Muscle of back (tissue), 13 donors: ENCODE measurements at places on chromosomes 2 and 18. TPM values are rescaled to one million over a fixed set of nuclear protein-coding genes. Genes with fewer than 3 reads are reported as not detected.
A peak's percentile ranks its signal among the peaks of the same experiment; 100 is the strongest.

GPR45 gene
- polyA plus RNA-seq = 0.09 TPM

ZC3H6 gene
- 3.6 TPM for polyA plus RNA-seq

DUSP28 gene
- 10.7 TPM for polyA plus RNA-seq

FAM237A gene
- polyA plus RNA-seq = not detected

ASB1 gene
- polyA plus RNA-seq = 49.1 TPM

MCFD2 gene
- polyA plus RNA-seq = 54.0 TPM

ARMC9 gene
- 6.4 TPM for polyA plus RNA-seq

SMYD1 gene
- polyA plus RNA-seq = 158 TPM

ALPG gene
- polyA plus RNA-seq = not detected

BOK gene
- polyA plus RNA-seq = 47.4 TPM

ALLC gene
- polyA plus RNA-seq = not detected

NEU4 gene
- polyA plus RNA-seq = 3.0 TPM

IL36RN gene
- polyA plus RNA-seq = not detected

- no peak for DNase-seq
These were observed 59.5 kb upstream of the PPM1B start for GRCh38 chr2:44109166-44109565.

DNA sequence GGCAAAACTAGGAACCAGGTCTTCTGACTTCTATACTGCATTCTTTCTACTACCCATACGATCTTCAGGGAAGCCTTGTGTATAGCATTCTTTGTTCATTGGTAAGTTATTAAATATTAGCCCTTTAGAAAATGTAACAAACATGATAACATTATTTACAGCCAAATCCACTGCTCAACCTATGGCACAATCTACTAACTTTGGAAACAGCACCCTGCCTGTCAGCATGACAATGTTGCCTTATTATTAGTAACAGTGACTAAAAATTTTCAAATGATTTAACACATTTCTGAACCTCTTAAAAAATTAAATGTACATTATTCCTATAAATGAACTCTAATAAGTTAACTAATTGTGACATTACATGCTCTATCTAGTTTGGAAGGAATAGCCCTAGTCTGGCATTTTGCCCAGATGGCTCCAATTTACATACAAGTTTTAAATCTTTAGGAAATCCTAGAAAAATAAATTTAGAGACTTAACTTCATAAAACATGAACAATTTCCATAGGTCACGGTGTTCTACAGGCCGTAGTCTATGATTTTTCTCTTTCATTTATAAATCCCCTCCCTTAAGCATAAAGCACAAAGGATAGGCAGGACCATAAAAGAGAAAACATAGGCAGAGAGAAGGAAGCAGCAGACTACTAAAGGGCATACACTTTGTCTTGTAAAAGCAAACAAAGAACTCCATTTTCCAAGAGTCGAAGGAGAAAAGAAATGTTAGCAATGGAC lies 33.7 kb downstream of the YES1 start:
- DNase-seq = peak; percentile 40

GRCh38 chr2:193187816-193188215 lies 993.1 kb upstream of the TMEFF2 start:
- DNase-seq = no peak

- DNase-seq = no peak
These were observed 20.6 kb upstream of the GCC2 start for GRCh38 chr2:108428286-108429009.

- DNase-seq = no peak
These were observed 230.2 kb downstream of the GBX2 start for GRCh38 chr2:235937936-235938335.

DNA sequence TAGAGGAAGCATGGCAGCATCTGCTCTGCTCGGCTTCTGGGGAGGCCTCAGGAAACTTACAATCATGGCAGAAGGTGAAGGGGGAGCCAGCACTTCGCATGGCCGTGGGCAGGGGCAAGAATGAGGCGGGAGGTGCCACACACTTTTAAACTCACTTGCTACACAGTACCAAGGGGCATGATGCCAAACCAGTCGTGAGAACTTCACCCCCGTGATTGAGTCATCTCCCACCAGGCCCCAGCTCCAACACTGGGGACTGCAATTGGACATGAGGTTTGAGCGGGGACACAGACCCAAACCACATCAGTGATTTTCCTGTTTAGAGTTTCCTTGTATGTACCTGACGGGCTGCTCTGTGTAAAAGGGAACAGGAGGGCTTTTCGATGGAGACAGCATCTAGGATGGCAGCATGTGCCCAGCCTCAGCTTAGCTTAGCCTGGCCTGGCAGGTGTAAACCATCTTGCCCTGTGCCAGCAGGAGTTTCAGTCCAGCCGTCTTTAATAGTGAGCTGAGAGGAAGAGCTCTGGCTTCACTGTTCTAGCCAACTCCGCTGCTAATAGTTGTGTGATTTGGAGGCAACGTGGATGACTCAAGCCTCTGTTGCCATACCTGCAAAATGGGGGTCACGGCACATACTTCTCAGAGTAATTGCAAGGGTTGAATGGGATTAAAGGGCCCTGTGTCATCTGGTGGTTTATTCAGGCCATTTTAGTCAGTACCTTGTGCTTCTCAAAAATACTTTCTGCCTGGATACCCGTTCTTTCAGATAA lies 101.8 kb downstream of the ASAP2 start:
- no peak for DNase-seq

DNA sequence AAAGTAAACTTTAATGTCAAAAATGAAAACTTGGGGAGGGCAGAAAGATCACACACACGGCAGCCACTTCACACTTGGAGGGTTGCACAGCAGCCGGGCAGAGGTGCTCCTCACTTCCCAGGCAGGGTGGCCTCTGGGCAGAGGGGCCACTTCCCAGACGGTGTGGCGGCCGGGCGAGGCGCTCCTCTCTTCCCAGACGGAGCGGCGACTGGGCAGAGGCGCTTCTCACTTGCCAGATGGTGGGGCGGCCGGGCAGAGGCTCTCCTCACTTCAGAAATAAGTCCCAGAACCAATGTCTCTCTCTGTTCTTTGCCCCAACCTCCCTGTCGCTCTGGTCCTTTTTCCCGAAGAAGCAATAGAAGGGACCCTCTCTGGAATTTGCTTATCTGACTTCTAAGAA lies 65.7 kb upstream of the LRPPRC start:
- DNase-seq = no peak

DNA sequence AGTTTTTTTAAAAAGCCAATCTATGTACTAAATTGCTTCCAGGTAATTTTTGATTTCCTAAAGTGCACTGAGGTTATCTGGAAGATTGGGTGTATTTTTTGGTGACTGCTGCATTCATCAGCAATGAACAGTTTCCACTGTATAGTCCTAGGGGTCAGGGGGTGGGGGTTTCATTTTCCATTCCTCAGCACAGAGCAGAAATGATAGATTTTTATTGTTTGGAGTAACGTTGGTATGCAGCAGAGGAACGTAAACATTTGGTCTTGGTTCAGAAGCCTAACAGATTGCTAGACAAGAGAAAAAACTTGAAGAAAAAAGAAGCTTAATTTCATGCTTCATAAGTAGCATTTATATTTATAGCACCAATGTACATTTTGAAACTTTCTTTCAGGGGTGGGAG lies 54.9 kb downstream of the ZCCHC2 start:
- no peak for DNase-seq

GRCh38 chr18:66749481-66750035 lies 145.7 kb upstream of the CDH19 start:
- DNase-seq = no peak

- no peak for DNase-seq
These were observed 183.2 kb downstream of the EPHA4 start for GRCh38 chr2:221388891-221389290.

- peak; percentile 28 for DNase-seq
These were observed 48.1 kb downstream of the CYRIA start for GRCh38 chr2:16617282-16618266.

DNA sequence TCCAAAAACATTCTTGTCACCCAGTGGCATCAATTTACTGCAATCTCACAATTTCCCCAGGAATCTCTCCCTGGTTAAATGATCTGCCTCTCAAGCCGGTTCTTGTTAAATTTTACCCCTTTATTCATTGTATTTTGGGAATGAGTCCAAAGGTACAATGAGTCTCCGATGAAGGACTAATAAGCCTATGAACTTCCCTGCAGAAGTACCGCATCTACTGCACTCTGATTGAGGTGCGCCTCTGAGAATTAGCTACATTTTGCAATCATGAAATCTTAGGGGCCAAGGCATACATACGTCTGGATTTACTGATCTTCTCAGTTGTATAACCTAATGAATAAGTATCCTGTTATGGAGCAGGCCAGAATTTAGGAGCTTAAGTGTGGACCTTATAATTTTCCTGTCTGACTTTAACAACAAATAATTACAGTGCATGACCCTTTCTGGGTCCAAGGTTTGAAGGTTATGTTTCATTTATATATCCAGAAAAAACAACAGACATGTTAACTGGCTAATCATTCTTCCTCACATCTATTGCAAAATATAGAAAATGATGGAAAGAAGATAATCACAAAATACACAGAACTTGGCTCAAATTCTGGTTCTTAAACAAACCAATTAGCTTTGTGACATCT lies 261.8 kb upstream of the NRXN1 start:
- no peak for DNase-seq

- no peak for DNase-seq
These were observed 412.2 kb downstream of the SPAG16 start for GRCh38 chr2:213696442-213696841.

DNA sequence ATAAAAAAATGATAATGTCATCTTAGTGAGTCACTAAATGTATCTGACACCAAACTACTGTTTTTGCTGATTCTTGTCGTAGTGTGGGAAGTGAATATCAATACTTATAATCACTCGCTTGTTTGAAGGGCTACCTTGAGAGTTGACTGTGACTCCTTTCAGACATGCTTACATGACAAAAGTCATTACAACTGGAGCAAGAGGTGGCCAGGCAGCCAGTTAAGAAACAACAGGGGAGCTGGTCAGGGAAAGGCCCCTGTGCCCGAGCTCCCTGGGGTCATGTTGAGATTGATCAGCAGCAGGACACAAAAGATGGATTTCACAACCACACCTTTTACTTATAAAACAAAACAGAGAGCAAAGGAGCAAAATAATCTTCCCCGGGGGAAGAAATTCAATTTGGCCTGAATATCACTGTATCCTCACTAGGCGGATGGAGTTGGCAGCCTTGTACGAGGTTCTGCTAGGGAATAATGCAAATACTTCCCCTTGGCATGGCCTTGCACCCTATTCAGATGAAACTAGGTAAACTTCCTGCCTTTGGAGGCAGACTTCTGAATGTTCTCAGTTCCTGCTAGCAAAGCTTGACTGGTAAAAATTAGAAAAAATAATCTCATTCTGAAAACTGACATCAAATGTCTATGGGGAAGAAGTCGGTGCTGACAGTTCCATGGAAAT lies 101.2 kb downstream of the DYNC1I2 start:
- DNase-seq = no peak

- no peak for DNase-seq
These were observed 21.6 kb upstream of the ARHGEF4 start for GRCh38 chr2:130814931-130815680.

GRCh38 chr18:58336605-58337004 lies 292.3 kb downstream of the ALPK2 start:
- DNase-seq = no peak

DNA sequence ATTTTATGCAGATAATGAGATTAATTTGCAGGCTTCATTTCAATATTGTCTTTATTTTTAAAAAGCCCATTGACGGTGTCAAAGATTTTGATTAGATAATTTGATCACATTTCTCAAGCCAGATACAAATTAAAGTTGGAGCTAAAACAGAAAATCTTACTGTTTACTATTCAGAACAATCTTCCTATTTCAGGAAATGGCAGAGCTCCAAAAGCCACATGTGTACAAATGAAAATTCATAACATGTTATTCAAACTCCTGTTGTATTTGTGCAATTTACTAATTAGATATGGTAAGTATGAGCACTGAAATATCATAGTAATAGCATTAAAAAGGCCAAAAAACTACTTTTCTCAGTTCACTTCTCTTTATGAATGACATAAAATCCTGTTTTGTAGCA lies 682.9 kb downstream of the KCNJ3 start:
- no peak for DNase-seq

GRCh38 chr2:236744281-236744705 lies 174.7 kb downstream of the ACKR3 start:
- DNase-seq = peak; percentile 98

DNA sequence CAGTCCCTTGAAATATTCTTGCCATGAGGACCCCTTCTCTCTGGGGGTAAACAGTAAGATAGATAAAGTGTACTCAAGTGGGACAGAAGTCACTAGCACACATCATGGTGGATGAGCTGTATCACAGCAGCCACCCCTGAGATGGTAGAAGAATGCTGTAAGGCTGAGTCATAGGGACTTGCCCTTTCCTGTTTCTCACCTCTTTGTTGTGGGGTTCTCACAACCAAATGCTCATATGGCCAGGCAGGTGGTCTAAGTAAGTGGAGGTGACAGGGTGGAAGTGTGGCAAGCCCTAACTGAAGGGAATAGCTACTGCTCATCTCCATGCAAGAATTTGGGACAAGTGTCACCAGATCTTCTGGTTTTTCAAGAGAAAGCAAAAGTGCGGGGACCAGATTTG lies 202.7 kb upstream of the SLC14A2 start:
- no peak for DNase-seq
